ENCODE measurements at places on chromosomes 1 and 21.

- DNase-seq, result no peak
Measured at GRCh38 chr1:82932727-82933126, 1066.2 kb downstream of the TTLL7 start.

DNA sequence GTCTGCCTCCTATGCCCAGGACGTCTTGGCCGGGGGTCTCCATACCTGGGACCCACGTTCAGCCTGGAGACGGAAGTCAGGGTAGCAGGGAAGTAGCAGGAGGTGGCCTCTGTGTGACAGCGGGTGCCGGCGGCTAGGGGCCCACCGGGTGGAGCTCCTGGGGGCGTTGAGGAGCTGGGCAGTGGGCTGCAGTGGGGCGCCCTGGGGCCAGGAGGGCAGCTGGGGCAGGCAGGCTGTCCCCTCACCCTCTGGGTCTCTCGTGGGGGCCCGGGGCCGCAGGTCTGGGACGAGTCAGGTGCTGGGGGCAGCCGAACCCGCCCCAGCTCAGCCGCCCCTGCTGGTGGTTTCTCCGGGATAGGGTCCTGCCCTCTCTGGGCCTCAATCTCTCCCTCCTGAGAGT is 14.7 kb upstream of the PEX10 start:
- no peak for DNase-seq

DNA sequence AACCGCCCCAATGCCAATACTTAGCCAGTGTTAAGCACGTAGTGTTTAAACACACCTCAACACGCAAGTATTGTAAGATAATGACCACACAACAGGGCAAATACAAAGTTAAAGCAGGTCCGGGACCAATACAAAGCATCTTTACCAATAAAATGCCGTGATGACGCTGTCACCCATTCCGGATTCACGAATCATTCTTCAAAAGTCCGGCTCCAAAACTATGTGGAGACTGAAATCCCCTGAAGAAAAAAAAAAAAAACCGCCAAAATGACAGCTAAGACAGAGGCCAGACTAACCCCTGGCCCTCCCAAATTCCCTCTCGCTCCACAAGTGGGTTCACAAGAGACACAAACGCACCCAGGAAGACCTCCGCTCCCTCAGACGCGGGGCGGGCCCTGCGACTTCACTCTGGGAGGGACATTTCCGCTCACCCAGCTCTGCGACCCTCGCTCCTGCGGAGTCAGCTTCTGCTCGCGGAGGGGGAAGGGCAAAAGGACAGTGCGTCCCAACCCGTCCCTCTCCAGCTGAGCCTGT is 625 bp upstream of the DARS2 start:
- no peak for DNase-seq

- DNase-seq, result peak; percentile 54
Measured at GRCh38 chr1:210598135-210598652, 269.5 kb downstream of the HHAT start.

GRCh38 chr1:51421964-51422363 is 91.6 kb upstream of the TTC39A start:
- DNase-seq, result no peak

DNA sequence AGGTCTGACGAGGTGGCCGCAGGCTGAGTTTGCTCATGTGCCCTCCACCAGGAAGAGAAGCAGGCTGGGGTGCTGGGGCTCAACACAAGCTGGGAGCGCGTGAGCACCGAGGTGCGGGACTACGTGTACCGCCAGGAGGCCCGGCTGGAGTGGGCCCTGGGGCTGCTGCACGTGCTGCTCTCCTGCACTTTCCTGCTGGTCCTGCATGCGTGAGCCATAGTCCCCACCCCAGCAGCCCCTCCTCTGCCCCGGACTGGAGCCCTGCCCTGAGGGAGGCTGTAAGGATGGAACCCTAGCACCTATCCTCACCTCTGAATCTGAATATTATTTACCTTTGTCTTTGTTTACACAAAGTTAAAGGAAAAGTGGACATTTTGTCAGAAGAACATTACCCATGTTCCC is 7.8 kb upstream of the ADAM15 start:
- no peak for DNase-seq

GRCh38 chr1:110962892-110963690 is 631 bp downstream of the LRIF1 start:
- DNase-seq, result no peak

DNA sequence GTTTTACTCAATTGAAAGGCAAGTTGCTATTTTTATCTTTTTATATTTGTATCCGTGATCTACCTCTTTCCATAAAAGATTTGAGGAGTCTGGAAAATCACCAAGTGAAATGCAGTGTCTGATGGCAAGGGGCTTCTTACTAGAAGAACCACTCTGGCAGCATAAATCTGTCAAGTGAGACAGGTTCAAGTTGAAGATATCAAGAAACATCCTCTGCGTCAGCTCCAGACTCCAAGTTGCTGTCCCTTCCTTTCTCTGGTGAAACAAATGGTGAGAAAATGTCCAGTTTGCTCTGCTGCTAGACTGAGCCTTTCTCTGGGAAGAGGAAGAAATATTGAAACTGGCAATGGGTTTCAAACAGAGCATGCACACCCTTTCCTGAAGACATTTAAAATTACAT is 411.2 kb downstream of the PLPP3 start:
- no peak for DNase-seq

- DNase-seq, result no peak
Measured at GRCh38 chr1:30109853-30110252, 613.5 kb downstream of the MATN1 start.

- no peak for DNase-seq
Measured at GRCh38 chr1:239795304-239795703, 296.4 kb upstream of the FMN2 start.

- no peak for DNase-seq
Measured at GRCh38 chr1:18948913-18949685, 7.4 kb downstream of the IFFO2 start.

- DNase-seq, result no peak
Measured at GRCh38 chr1:2301607-2302291, 73.6 kb downstream of the SKI start.

- DNase-seq, result no peak
Measured at GRCh38 chr21:28142697-28143096, 850.0 kb downstream of the LTN1 start.

Measured in SW 1271 (cell line).